C1 segment of cervical spinal cord (tissue), 14 donors: ENCODE measurements at places on chromosomes 1 and 21.
A peak's percentile ranks its signal among the peaks of the same experiment; 100 is the strongest.

- DNase-seq = no peak
Observed at GRCh38 chr1:210259561-210259960, 27.0 kb downstream of the SERTAD4 start.

- no peak for DNase-seq
Observed at GRCh38 chr1:242184955-242185354, 186.1 kb upstream of the MAP1LC3C start.

DNA sequence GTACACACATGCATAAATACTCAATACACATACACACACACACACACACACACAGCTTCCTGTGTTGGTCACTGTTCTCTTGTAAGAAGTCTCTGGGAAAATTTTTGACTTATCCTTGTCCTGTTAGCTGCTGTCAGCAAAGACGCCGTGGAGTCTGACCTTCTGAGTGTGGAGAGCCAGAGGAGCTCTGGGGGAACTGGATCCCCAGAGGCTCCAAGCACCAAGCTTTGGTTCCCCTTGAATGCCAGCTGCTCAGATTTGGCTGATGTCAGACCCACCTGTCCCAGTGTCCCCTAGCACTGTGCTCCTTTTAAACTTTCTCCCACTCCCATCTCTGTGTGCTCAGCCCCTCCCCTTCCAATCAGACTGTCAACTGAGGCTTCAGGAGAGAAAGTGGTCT, 319.1 kb downstream of the CAMTA1 start:
- DNase-seq = no peak

DNA sequence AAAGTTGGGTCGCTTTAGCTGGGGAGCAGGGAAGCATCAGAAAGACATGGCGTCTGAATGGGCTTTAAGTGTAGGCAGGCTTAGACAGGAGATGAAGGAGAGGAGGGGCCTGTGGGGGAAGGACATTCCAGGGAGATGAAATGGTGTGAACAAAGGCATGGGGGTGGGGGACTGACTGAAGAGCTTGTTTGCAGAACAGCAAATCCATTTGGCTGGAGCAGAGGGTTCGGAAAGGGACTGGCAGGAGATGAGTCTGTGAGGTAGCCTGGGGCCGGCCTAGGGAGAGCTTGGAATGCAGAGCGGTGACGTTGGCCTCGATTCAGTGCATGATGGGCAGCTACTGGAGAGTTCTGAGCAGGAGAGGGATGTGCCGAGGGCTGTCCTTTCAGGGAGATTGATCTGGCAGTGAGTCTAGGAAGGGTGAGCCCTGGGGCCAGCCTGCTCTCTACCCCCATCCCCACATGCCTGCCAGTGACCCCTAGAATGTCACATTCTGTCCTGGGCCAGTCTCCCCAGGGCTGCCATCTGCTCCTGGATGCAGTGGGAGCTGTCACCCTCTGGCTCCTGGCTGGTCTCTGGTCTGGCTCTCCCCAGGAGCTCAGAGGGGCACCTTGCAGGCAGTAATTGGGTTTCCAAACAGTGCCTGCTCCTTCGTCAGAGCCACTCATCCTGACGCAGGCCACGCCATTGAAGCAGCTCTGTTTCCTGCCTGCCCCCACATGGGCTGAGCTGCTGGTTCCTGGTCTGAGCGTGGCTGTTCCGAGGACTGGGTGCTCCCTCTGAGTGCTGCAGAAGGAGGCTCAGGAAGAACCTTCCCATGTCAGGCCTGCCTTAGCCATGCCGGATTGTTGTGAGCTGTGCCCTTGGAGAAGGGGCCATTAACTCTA, 22.3 kb upstream of the TMEM222 start:
- DNase-seq = no peak

- no peak for DNase-seq
Observed at GRCh38 chr1:184941735-184942134, 32.6 kb downstream of the NIBAN1 start.

GRCh38 chr1:173295995-173296394, 88.9 kb upstream of the TNFSF4 start:
- DNase-seq = no peak

DNA sequence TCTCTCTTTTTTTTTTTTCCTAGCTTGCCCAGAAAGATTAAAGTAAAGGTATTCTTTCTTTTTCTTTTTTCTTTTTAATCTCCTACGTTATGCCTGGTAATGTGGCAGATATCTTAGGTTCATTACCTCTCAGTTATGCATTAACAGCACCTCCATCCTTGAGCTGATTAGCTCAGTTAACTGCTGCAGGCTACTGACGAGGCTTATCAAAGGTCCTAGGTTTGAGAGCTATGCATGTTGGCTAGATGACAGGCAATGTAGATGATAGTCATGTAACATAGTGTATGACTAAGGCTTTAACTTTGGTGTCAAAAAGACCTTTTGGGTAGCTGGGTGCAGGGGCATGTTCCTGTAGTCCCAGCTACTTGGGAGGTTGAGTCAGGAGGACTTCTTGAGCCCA, 53.7 kb upstream of the CACYBP start:
- no peak for DNase-seq

DNA sequence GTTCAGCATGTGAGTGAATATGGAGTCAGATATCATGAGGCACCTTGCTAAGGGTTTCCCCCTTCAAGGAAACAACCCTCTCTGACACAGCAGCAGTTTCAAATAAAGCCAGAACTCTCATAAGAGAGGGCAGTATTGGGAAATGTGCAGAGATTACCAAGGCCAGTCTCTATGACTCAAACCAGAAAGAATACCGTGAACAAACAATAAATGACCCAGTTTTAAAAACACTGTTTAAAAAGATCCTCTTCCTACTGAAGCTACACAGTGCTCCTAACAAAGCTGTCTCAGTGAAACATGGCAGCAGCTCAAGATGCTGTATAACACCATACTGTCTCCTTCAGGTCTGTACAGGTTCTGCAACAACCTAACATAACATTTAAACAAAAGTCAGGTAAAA, 102.6 kb downstream of the KIAA0319L start:
- DNase-seq = no peak

- DNase-seq = no peak
Observed at GRCh38 chr1:26999440-26999987, 6.0 kb downstream of the TRNP1 start.

- DNase-seq = no peak
Observed at GRCh38 chr1:6510493-6510892, 19.0 kb upstream of the PLEKHG5 start.

- DNase-seq = no peak
Observed at GRCh38 chr1:228494970-228495853, 8.0 kb downstream of the RNF187 start.

DNA sequence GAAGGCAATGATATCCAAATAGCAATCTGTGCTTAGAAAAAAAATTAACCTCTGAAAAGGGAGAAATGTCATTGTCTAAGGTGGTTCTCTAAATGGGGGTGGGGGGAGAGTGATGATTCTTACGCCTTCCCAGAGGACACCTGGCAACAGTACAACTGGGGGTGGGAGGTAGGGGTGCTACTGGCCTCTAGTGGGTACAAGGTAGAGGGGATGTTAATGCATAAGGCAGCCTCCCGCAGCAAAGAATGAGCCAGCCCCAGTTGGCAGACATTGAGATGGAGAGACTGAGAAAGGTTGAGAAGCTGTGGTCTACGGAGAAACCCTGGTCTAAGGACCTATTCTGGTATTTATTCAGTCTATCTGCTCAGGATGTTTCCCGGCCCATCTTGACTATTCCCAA, 472.2 kb upstream of the RUNX1 start:
- no peak for DNase-seq

GRCh38 chr1:153483776-153484175, 23.3 kb upstream of the S100A7 start:
- no peak for DNase-seq

DNA sequence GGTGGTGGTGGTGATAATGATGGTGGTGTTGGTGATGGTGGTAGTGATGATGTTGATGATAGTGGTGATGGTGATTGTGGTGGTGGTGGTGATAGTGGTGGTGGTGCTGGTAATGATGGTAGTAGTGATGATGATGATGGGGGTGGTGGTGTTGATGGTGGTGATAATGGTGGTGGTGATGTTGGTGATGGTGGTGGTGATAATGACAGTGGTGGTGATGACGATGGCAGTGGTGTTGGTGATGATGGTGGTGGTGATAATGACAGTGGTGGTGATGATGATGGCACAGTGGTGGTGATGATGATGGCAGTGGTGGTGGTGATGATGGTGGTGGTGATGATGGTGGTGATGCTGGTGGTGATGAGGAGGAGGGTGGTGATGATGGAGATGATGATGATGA, 7.0 kb upstream of the AJAP1 start:
- DNase-seq = no peak

DNA sequence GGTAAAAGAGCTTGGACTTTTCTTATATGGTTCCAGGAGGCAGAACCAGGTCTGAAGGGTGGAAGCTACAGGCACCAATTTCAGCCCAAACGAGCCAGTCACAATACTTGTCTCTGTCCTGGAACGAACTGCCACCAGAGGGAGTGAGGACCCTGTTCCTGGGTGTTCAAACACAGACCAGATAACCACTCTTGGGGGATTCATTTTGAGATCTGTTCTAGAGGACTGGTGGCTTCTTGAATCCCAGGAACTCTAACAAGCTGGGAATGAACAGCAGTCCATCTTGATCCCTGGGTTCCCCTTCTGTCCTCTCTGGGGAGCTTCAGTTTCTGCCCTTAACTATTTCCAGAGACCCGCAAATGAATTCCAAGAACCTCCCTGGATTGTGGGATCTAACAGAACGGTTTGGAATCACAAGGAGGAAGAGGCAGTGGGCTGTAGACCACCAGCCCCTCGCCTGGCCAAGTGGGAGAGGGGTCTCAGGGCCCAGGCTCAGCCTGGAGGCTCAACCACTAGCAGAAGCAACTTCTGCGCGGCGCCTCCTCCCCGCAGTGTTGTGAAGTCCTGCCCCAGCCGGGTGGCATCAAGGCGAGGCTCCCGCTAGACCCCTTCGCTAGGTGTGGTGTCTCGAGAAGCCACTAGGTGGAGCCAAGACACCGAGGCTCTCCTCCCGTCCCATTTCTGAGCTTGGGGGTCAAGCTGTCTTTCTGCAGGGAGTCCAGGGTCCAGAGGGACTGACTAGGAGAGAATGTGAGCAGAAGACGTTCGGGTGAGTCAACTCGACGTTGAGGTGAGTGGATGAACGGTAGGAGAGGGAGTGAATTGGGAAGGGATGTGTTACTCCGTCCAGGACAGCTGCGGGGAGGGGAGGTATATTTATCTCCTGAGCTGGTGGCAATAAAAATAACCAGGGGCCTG, 12.1 kb upstream of the NES start:
- DNase-seq = peak; percentile 53

DNA sequence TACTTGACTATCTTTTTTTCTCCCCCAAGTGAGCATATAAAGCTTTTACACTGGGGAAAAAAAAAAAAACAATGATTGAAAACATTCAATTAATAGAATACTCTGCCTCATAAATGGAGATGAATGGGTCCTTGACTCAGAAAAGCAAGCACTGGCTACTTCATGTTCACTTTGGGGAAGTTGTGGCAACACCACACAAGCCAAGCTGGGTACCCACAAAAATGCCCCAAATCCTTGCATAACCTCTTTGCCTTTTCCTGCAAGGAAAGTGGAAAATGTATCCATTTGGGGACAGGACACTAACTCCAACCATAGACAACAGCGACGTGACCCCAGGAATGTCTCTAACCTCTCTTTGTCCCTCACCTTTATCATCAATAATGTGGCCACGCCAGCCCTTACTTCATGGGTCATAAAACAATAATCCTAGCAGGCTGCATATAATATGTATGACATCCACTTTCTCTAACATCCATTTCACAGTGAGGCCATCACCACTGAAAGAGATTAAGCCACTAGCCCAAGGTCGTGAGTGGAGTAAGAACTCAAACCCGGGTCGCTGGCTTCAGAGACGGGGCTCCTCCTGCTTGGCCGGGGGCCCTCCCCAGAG, 2.3 kb downstream of the ECE1 start:
- DNase-seq = no peak

DNA sequence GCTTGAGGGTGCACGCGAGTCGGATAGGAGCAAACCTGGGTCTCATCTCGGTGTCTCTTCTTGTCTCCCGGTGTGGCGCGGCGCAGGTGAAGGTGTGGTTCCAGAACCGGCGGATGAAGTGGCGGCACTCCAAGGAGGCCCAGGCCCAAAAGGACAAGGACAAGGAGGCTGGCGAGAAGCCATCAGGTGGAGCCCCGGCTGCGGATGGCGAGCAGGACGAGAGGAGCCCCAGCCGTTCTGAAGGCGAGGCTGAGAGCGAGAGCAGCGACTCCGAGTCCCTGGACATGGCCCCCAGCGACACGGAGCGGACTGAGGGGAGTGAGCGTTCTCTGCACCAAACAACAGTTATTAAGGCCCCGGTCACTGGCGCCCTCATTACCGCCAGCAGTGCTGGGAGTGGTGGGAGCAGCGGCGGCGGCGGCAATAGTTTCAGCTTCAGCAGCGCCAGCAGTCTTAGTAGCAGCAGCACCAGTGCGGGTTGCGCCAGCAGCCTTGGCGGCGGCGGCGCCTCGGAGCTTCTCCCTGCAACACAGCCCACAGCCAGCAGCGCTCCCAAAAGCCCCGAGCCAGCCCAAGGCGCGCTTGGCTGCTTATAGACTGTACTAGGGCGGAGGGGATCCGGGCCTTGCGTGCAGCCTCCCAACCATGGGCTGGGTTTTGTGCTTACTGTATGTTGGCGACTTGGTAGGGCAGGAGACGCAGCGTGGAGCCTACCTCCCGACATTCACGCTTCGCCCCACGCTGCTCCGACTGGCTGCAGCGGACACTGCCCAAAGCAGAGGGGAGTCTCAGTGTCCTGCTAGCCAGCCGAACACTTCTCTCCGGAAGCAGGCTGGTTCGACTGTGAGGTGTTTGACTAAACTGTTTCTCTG, 5.1 kb downstream of the HLX start:
- no peak for DNase-seq

- DNase-seq = no peak
Observed at GRCh38 chr1:34984435-34984792, 733 bp downstream of the TMEM35B start.

DNA sequence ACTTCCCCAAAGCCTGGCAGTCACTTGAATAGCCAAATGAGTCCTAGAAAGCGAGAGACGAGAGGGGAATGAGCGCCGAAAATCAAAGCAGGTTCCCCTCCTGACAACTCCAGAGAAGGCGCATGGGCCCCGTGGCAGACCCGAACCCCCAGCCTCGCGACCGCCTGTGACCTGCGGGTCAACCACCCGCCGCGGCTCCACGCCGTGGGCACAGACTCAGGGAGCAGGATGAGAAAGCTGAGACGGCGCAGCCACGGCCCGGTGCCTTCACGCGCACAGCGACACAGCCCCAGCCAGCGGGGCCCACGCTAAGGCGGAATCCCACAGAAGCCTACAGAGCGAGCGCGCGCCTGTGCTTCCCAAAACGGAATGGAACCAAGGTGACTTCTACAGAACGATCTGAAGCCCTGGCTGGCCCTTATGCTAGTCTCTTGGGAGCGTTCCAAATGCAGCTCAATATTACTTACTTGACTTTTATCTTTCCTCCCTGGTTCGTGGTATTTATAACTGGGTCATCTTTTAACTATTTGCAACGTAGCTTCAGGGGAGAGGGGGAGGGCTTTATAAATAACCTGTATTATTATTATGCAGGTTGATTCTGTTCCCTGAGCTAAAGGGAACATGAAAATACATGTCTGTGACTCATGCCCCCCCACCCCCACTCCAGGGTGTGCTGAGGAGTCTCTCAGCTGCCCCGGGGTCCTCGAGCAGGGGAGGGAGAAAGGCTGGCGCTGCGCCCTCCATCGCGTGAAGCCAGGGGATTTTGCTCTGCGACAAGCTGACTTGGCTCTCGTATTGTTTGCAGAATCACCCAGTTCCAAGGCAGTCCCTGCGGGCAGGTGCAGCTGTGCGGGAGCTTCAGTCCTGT, 1.7 kb downstream of the TSPEAR start:
- no peak for DNase-seq
